Hindlimb muscle (tissue), 1 donor: ENCODE measurements at places on chromosomes 2 and 18.

- no peak for DNase-seq
These were observed 24.5 kb downstream of the UGP2 start for GRCh38 chr2:63866009-63866709.

DNA sequence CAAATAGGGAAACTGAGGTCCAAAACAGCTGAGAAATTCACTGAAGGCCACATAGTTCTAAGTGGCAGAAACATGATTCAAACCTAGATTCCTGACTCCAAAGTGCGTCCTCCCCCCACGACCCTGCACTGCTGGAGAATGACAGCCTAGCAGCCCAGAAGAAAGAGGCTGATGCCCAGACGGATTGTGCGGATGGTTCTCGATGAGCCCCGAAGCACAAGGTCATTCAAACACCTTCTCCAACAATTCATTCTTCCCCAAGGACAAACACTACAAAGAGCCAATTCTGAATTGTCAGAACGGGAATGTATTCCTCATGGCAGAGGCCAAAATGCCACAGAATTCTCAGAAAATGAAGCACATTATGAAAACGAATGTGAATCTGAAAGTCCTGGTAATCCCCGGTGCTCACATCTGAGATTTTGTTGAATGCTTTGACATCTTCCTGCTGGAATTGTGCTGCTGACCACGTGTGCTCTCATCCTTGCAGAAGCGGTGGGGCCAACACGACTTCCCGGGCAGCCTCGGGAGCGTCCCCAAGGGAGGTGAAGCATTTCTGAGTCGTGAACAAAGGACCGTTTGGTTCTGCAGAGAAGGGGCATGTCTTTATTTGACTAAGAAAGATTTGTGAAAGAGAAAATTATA lies 337.0 kb downstream of the EIPR1 start:
- DNase-seq = peak; percentile 17

DNA sequence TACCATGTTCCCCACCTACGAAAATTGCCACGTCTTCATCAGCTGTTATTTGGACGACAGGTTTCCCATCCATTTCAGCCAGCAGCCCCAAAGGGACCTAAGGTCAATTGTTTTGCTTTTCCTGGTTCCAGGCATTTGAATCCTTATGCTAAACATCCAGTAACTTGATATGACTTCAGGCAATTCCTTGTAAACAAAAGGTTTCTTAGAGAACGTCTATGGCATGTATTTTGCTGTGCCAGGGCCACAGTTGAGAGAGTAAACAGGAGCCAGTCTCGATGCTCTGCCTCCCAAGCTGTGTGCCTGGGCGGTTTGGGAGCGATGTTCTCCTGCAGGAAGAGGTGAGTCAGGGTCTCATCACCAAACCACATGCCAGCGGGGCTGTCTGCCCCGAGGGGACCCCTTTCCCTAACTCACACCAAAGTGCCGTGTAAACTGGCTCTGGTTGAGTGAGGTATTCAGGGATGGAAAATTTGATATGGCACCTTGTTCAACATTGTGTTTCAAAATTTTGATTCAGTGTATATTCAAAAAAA lies 12.9 kb upstream of the MC5R start:
- DNase-seq = no peak

DNA sequence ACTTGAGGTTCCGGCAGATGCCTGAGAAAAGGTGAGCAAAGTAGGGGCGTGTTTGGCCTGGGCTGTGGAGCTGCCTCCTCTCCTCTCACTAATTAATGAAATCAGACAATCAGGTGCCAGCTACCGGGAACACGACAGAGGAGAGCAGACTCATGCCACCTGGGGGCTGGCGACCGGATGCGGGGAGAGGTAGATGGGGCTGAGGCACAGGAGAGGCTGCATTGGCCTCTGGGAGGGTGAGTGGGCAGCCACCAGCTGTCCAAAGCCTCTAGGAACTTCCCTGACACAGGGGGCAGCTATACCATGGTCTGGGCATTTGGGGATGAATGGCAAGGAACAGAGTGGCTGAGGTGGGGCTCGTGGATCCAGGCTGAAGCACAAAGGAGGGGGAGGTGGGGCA lies 25.0 kb downstream of the FBXO41 start:
- DNase-seq = no peak

GRCh38 chr2:174499371-174499770 lies 12.5 kb upstream of the GPR155 start:
- DNase-seq = no peak

DNA sequence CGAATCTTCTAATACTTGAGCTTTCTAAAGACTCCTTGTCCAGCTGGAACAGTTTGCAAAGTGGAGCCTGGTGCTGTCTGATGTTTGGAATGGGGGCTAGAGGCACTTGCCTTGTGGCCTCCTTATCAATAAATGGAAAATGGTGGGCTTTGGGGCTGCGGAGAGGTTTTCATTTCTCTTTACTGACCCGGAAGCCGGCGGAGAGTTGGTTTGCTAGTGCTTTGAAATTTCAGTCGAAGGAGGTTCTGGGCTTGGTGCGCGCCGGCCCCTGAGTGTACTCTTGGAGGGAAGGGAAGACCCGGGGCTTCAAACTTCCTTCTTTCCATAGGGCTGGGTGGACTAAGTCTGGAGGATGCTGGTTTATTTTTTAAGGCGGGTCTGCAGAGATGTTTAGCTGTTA lies 714 bp downstream of the RPIA start:
- DNase-seq = peak; percentile 29

GRCh38 chr2:27303093-27304025 lies 4.9 kb downstream of the UCN start:
- no peak for DNase-seq

- no peak for DNase-seq
These were observed 19.7 kb upstream of the TLK1 start for GRCh38 chr2:171180229-171180930.

DNA sequence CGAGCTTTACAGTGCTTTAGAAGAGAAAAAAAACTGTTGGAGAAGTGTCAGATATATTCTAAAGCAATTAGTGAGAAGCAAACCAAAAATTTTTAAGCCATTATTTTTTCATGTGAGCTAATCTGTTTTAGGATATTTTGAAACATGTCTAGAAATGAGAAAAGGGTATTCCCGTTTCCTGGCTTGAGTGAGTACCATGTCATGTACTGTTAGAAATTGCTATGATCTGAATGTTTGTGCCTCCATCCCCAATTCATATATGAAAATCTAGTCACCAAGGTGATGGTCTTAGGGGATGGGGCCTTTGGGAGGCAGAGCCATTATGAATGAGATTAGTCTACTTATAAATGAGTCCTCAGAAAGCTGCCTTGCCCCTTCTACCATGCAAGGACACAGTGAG lies 493.3 kb upstream of the GCFC2 start:
- no peak for DNase-seq

GRCh38 chr2:13876491-13877037 lies 756.0 kb upstream of the LRATD1 start:
- no peak for DNase-seq
